ENCODE measurements at places on chromosomes 13 and 19.
A peak's percentile ranks its signal among the peaks of the same experiment; 100 is the strongest.

DNA sequence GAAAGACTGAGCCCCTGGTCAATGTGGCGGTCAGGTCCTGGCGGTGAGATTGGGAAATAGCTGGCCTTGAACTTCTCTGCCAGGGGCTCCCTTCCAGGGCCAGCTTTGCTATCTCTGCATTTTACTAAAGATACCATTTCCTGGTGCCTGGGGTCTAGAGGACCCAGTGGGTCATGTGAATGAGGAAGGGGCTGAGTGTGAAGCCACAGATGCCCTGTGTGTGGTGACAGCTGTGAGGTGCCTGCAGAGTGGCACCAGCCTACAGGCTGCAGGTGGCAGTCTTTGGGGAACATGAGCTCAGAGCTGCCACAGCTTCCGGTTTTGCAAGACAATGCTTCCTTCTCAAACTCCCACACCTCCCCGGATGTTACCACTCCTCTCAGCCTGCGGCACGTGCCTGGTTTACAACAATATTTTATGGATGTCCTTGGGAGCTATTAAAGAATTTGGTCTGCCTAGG is 5.2 kb upstream of the MLNR start:
- DNase-seq, result peak; percentile 7

GRCh38 chr13:50721672-50721992 is 121.9 kb downstream of the DLEU7 start:
- DNase-seq, result no peak

- DNase-seq, result peak; percentile 90
These were observed at the start of gene RASA3 for GRCh38 chr13:114132419-114133121. TSS of gene RASA3 (minus strand) at chr13:114132623. CDS start at chr13:114132489, 134 bp downstream.

GRCh38 chr19:52191389-52191788 is 1.5 kb downstream of the PPP2R1A start:
- no peak for DNase-seq

DNA sequence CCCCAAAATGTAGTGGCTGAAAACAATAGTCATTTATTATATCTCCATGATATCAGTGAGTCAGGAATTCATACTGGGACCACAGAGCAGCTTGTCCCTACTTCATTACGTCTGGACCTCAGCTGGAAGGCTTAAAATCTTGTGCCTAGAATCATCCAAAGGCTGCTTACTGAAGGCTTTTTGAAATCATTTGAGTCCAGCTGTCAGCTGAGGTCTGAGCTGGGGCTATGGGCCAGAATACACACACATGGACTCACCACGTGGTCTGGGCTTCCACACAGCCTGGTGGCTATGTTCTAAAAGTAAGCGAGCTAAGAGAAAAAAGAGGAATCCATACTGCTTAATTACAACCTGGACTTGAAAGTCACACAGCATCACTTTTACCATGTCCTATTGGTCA is 209.2 kb downstream of the KCTD12 start:
- DNase-seq, result peak; percentile 36

GRCh38 chr13:66700117-66700601 is 530.0 kb downstream of the PCDH9 start:
- DNase-seq, result no peak

GRCh38 chr19:3836887-3837286 is 32.0 kb downstream of the ZFR2 start:
- no peak for DNase-seq

- DNase-seq, result no peak
These were observed 12.5 kb upstream of the TBC1D4 start for GRCh38 chr13:75494491-75494890.

GRCh38 chr13:47853236-47853635 is 147.8 kb downstream of the SUCLA2 start:
- DNase-seq, result no peak

- peak; percentile 77 for DNase-seq
These were observed 1.6 kb downstream of the SIX5 start for GRCh38 chr19:45767410-45767880.

- no peak for DNase-seq
These were observed 11.2 kb upstream of the ZNF681 start for GRCh38 chr19:23769691-23770468.

GRCh38 chr19:28403690-28404089 is 809.3 kb downstream of the UQCRFS1 start:
- DNase-seq, result no peak

DNA sequence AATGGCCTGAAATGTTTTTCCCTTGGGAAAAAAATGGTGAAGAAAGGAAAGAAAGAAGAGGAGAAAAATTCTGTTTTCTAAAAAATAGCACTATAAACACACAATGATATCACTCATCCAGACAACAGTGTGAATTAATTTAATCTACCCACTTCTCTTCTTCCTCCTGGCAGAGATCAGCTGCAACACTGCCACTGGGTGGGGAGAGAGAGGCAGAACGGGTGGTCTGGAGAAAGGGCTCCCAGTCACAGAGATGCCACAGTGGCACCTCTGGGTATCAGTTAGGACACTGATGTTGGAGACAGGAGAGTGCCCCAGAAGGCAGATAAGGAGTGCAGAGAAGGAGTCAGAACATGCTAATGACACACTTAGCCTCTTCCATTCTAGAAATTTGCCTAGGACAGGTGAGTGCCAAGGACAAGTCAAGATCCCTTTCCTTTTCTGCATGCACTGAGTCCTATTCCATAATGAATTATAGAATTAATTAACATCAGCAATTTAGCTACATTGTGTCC is 168.6 kb downstream of the SUCLA2 start:
- no peak for DNase-seq

GRCh38 chr19:38400361-38400760 is 2.5 kb upstream of the FAM98C start:
- DNase-seq, result no peak

DNA sequence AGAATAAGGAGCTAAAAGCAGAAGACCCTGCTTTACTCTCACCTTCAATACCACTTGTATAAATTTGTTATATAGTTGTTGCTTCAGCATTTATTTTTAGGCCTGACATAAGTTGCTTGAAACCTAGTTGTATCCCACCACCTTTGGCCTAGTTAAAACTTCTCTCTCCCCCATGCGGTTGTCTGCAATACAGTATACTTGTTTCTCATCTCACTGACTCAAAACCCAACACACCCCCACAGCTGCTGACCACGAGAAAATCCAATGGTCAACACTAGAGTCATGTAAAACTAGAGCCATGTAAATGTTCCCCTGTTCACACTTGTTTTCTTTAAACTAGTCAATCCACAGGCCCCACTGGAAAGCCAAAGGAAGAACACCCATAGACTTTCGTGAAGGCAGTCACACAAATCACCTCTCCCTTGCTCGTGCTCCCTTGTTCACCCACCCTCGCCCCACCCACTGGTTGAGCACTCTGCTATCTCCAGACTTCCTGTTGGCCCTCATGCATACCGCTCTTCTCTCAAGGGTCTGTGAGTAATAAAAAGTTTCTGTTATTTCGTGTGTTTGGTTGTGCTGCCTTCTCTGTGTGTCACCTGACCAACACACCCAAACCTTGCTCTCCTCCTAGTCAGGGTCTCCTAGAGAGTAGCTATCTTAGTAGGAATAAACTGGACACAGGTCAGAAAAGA is 12.9 kb upstream of the CCDC169 start:
- DNase-seq, result no peak

- DNase-seq, result peak; percentile 35
These were observed 38.0 kb downstream of the NFIX start for GRCh38 chr19:13033244-13033643.

DNA sequence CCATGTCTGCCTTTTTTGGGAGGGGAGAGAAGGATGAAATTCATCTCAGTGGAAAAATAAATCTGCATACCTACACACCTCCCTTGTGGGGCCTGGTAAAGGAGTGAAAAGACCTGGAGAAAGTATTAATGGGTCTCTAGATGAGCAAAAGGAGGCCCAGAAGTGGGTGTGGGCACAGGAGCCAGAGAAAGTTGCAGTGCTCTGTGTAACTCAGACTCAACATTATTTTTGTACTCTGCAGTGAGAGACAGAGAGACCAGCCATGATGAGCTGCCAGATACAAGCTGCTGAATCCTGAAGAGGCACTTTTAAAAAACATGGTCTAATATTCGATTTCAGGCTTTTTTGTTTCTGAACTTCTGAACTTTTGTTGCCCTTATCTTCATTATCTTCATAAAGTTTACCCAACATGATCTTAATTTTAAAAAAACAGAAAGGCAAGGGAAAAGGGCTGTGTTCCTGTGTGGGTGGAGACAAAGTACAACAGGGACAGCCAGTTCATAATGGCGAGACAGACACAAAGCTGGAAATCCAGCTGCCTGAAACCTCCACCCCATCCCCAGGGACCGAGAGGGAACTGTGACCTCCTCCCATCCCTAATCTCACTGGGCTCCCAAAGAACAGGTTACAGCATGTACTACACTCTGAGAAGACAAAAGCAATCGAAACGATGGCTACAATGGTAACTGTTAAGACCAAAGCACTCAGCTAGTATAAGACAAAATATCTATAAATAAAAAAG is 77.2 kb downstream of the KLF12 start:
- DNase-seq, result no peak

GRCh38 chr19:38316477-38317067 is 825 bp upstream of the YIF1B start:
- DNase-seq, result no peak
